Cerebellum (tissue), 4 donors: ENCODE measurements at places on chromosomes 11 and 22. TPM values are rescaled to one million over a fixed set of nuclear protein-coding genes. Genes with fewer than 3 reads are reported as not detected.

Gene NPAS4
- total RNA-seq, result 0.18 TPM

Gene APOA5
- not detected for total RNA-seq

Gene E2F8
- 1.6 TPM for total RNA-seq

Gene OR52E8
- not detected for total RNA-seq

Gene PRG2
- total RNA-seq, result 0.36 TPM

Gene SLC22A6
- total RNA-seq, result 7.2 TPM

Gene GAB4
- not detected for total RNA-seq

Gene APOL5
- total RNA-seq, result not detected

Gene KLHDC7B
- not detected for total RNA-seq

Gene FOLR1
- total RNA-seq, result 0.82 TPM

Gene OR4A16
- total RNA-seq, result not detected

Gene OR2AG1
- not detected for total RNA-seq

Gene LARGE1
- 31.8 TPM for total RNA-seq

Gene MISFA
- 5.8 TPM for total RNA-seq

Gene CCDC87
- total RNA-seq, result 0.82 TPM

Gene MUC2
- total RNA-seq, result 1.5 TPM

Gene MRGPRX3
- total RNA-seq, result not detected

Gene RIMBP3C
- 0.64 TPM for total RNA-seq

Gene FXYD2
- total RNA-seq, result 2.4 TPM

Gene OR52I1
- not detected for total RNA-seq

Gene OR51F2
- not detected for total RNA-seq

Gene HBG2
- total RNA-seq, result 1,342 TPM

Gene CATSPER1
- not detected for total RNA-seq

Gene OR51I1
- 0.54 TPM for total RNA-seq

Gene JAML
- 0.45 TPM for total RNA-seq

Gene OR52A1
- not detected for total RNA-seq

Gene HOATZ
- total RNA-seq, result not detected

Gene PNPLA5
- total RNA-seq, result not detected

Gene PHOX2A
- not detected for total RNA-seq

Gene HBE1
- 5.6 TPM for total RNA-seq

Gene GALNT18
- 21.7 TPM for total RNA-seq

Gene OR5P2
- not detected for total RNA-seq

Gene WT1
- total RNA-seq, result not detected

Gene ST14
- total RNA-seq, result 0.54 TPM
